ENCODE measurements at places on chromosomes 7 and 10.

DNA sequence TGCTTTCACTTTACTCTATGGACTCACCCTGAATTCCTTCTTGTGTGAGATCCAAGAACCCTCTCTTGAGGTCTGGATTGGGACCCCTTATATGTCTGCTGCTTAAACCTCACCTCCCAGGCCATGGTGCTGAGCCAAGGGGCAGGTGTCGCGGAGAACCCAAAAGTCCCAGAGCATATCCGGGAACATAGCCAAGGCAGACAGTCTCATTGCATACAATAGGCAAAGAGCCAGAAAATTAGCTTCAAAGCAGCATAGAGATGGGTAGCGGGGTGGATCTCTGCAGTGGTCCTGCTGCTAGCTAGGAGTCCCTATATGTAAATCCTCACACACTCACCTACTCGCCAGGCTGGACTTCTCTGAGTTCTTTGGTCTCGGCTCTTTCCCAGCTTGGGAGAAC, 5.5 kb downstream of the CCL24 start:
- no peak for DNase-seq

DNA sequence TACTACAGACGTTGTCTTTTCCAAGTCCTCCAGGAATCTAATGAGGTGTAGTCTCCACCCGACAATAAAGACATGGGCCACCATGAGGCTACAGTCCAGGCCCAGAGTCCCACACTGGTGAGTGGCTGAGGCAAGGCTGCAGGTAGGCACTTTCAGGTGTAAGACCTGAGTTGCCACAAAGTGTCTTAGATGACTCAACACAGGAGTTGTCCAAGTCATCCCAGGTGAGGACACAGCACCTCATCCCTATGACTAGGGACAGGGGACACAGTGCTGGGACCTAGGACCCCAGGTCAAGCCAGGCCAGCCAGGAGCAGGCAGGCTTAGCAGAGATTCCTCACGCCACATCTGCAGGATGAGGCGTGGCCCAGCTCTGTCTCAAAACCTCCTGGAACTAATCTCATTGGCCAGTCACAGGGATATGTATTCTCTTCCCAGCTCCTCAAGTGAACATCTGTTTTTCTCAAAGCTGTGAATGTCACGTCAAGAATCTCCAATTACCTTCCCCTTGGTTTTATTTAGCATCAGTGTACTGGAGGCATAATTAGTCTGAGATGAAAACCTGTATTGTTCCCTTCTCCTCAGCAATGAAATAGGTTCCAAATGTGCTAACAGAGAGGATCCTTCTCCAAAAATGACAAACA, 254.6 kb downstream of the GRID1 start:
- no peak for DNase-seq

GRCh38 chr7:3063016-3063753, 19.5 kb upstream of the CARD11 start:
- no peak for DNase-seq

DNA sequence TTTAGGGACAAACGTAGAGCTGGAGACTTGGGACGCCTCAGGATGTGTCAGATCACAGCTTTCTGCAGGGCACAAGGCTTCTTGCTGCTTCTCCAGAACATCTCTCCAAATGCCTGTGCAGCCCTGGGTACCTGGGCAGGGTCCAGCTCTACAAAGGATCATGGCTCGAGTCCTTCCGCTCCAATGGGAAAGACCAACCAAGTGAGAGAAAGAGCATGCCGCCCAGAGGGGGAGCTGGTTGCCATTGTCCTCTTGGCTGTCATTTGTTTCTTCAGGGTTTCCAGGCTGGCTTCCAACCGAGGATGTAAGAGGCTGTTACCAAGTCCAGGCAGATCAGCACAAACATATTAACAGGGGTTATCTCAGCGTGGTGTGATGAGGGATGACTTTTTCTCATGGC, 5.6 kb upstream of the LEP start:
- DNase-seq, result no peak

DNA sequence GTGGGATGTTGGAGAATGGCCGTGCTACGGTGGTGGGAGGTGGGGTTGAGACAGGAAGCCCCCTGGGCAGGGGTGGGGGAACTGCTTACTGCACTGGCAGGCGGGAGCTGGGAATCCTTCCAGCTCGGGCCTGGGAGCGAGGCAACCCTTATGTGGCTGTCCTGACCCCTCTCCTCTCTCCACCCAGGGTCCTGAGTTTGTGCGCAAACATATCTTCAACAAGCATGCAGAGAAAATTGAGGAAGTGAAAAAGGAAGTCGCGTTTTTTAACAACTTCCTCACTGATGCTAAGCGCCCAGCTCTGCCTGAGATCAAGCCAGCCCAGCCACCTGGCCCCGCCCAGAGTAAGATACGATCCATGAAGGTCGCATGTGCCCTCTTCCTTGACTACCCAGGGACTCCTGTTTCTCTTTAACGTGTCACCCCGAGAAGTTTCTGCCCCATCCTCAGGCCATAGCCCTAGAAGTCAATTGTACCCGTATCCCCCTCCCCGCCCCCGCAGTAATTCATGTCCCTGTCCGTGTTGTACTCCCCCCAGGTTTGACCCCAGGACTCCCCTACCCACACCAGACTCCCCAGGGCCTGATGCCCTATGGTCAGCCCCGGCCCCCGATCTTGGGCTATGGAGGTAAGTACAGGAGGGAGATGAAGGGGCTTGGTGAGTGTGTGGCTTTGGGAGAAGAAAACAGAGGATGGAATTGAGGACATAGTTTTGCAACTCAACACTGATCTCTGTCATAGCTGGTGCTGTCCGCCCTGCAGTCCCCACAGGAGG, 1.8 kb downstream of the UFSP1 start:
- no peak for DNase-seq

- DNase-seq, result no peak
These were observed 1097.9 kb downstream of the REEP3 start for GRCh38 chr10:64619102-64619501.

DNA sequence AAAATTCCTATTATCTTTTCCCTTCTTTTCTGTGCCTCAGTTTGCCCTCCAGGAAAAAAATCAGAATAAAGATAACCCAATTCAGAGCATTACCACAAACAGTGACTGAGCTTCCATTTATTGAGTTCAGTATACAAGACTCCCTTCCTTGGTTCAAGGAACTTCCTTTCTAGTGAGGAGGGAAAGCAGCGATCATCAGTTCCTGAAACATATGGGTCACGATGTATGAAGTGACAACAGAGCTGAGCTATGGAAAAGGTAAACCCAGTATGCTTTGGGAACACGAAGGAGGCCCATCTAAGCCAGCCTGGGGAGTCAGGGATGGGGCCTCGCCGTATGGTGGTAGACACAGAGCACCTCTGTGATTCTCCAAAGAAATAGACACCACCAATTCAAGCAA, 15.8 kb downstream of the C10orf71 start:
- DNase-seq, result no peak

GRCh38 chr7:30306976-30307375, 22.6 kb downstream of the ZNRF2 start:
- no peak for DNase-seq

- DNase-seq, result peak; percentile 94
These were observed 84.3 kb downstream of the CUL2 start for GRCh38 chr10:35005868-35006267.

DNA sequence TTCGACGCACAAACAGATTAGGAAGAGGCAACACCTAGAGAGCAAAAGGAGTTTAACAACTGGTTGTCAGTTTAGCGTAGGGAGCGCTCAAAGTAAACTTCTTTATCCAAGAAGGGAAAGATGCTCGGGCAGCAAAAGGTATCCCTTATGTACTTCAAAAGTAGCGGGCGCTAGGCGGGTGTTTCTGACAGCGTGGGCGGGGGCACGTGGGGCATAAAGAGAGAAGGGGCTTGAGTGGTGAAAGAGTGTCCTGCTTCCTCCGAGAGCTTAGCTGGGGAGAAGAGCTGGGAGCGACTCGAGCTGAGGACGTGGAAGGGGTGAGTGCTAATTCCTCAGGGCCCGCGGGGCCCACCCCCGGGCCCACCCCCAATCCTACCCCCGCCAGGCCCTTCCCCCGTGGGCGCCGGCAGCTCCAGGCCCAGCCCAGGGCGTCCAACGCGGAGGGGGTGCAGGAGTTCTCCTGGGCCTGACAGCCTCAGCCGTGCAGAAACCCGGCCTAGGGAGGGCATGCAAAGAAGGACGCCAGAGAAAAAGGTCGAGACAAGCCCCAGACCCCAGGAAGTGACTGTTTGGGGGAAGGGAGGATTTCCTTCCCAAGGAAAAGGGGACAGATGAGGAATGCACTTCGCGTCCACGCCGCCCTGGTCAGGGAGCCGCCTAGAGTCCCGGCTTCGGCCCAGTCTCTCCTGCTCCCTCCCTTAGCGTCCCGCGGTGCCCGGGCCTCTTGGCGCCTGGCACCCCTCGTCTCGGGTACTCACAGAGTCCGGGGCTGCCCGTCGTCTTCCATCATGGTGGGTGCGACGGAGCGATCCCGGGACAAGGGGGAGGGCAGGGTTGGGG, 868 bp downstream of the TIAL1 start:
- DNase-seq, result peak; percentile 53

GRCh38 chr7:27245124-27245797, 2.7 kb downstream of the EVX1 start:
- DNase-seq, result no peak

- DNase-seq, result no peak
These were observed 1.4 kb downstream of the SFR1 start for GRCh38 chr10:104123397-104123796.

DNA sequence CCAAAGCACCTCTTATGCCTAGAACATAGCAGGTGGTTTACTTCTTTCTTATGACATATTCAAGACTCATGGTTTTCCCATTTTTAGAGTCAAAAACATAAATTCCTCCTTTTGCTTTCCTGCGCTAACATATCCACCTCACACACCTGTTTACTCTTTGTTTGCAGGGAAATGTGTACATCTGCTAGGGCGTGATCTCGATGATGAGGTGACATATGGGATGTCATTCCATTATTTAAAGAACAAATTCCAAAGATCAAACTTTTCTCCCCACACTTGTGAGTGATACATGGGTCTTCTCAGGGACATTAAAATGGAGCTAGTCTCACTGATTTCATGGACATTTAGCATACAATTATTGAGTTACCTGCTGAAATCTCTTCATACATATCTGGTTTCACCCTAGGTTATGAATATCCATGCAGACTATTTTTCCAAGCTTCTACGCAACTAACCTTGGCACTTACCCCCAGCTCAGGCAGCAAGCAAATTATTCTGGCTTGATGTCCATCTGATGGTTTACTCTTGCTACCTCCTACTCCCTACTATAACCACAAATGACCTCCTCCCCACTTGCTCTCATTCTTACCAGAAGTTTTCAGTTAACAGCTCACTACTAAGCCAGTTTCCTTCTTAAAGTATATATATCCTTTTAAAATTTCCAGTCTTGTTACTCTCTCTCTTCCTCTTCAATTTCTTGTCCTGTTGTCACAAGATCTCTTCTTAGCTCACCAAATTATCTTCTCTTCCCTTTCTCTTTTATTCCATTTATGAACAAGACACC, 208.5 kb downstream of the RNLS start:
- no peak for DNase-seq

- DNase-seq, result peak; percentile 76
These were observed 503.2 kb downstream of the NRG3 start for GRCh38 chr10:82378146-82378545.

DNA sequence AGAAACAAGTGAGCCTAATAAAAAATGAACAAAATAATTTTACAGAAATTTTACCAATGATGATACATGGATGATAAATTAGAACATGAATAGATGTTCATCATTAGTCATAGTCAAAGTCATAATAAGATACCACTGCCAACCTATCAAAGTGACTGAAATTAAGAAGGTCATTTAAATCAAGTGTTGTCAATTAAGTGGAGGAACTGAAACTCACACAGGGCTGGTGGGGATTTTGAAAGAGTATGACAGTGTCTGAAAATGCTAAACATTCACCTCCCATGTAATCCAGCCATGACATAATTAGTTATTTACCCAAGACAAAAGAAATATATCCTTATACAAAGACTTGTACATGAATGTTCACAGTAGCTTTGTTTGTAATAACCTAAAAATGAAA, 57.1 kb upstream of the DYNC1I1 start:
- no peak for DNase-seq

DNA sequence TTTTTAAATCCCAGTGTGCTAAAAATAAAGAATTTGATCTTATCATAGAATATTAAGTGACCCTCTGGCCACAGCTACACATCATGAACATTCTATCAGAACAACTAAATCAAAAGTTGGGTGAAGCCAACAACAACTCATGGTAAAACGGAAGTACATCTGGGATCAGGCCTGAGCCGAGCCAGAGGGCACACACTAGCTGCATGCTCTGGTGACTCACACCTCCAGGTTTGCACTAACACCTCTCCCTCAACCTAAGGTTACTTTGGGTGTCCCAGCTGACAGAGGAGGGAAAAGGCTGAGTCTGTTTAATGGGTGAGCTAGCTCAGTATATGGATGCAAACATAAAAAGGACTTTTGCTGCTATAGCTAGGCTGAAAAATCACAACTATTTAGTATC, 281.6 kb downstream of the HGF start:
- DNase-seq, result no peak

GRCh38 chr10:90111671-90112070, 410.3 kb downstream of the KIF20B start:
- DNase-seq, result peak; percentile 36

DNA sequence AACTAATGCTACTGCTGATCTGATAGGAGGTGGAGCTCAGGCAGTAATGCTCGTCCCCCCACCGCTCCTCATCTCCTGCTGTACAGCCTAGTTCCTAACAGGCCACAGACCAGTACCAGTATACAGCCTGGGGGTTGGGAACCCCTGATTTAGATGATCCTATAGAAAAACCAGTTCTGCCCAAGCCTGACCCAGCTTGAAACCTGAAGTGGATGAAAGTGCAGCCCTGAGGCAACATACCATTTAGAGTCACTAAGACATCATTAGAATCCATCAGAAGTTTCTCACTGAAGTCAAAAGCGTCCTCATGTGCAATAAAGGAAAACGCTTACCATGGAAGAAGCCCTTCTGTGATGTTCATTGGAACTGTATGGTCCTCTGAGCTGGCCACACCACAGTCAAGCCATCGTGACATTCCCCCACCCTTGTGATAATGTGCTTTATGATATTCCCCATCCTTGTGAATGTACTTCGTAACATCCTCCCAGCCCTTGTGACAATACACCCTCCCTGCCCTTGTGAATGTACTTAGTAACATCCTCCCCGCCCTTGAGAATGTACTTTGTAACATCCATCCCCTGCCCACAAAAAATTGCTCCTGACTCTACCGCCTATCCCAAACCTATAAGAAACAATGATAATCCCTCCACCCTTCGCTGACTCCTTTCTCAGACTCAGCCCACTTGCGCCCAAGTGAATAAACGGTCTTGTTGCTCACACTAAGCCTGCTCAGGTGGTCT, 65.9 kb upstream of the HECTD2 start:
- no peak for DNase-seq

GRCh38 chr7:387132-388022, 97.4 kb downstream of the FOXL3 start:
- no peak for DNase-seq

- DNase-seq, result peak; percentile 12
These were observed 571 bp downstream of the KDM7A start for GRCh38 chr7:140176122-140176701.

DNA sequence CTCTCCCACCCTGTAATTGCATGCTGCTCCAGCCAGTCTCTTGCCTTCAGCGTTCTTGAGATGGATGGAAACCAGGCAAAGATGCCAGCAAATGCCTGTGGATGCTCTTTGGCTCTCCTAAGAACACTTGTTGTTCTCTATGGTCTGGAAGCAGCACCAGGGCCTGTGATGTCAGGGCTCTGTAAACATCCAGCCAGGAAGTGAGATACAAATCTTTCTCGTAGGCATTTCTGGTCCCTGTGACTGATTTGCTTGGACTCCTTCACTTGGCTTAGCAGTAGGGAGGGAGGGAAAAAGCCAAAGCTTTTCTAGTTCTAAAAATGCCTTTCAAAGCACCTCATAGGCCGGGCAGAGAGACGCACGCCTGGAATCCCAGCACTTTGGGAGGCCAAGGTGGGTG, 201.3 kb downstream of the REEP3 start:
- peak; percentile 39 for DNase-seq

- DNase-seq, result peak; percentile 15
These were observed 459 bp downstream of the SUGCT start for GRCh38 chr7:40135317-40135610.

Data from fibroblast of skin of right biceps (primary cell).